ENCODE measurements at places on chromosomes 4 and X.

DNA sequence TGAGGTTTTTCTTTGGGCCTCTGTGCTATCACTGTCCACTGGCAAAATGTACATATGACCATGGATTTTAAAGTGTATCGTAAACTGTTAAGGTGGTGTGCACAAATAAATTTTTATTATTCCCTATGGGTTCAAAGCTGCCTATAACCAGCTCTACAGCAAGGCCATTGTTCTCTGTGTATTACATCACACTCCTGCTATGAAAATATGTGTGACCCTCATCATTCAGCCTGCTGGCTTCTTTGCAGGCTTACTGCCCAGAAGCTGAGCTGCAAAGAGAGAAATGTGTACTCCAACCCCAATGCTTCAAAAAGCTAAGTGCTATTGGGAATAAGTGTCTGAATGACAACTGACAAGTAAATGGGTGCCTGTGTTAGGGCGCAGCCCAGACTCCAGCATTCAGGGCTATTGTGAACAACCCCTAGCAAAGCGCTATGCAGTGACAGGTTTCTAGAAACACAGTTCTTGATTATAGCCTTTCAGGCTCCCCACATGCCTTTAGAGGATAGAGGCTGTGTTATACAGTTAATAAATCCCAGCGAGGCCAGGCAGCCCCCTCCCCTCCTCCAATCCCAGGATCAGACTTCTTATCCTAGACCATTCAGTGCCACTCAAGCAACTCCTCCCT, 220.4 kb upstream of the RADX start:
- DNase-seq = no peak

- peak; percentile 71 for DNase-seq
Observed at GRCh38 chrX:69107231-69107739, 58.0 kb downstream of the PJA1 start.

- DNase-seq = no peak
Observed at GRCh38 chr4:87566276-87566675, 37.1 kb upstream of the SPARCL1 start.

DNA sequence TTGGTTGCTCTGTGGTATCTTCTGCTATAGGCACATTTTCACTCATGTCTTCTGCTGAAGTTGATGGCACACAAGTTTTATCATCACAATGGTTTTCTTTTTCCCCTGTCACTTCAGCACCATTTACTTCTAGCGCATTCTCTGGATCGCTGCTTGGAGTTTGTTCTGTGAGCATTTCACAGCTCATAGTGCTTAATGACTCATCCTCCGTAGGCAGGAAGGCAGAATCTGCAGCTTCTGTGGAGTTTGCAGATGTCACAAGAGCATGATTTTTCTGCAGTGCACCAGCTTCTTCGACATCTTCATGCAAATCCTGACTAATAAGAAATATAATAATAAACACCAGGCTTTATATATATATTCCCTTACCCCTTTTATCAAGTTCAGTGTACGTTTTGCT, 83.6 kb downstream of the CHM start:
- DNase-seq = peak; percentile 5

DNA sequence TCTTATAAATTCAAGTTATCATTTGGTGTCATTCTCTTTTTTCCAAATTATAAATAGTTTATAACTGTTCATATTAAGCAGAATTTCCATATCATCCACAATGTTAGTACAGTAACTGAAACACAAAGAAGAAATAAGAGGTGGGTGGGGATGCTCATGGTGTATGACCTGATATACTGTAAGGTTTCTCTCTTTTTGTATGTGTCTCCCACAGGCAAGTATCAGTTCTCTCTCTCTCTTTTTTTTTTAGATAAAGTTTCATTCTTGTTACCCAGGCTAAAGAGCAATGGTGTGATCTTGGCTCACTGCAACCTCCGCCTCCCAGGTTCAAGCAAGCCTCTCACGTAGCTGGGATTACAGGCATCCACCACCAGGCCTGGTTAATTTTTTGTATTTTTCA, 43.7 kb upstream of the UGT2A3 start:
- no peak for DNase-seq

DNA sequence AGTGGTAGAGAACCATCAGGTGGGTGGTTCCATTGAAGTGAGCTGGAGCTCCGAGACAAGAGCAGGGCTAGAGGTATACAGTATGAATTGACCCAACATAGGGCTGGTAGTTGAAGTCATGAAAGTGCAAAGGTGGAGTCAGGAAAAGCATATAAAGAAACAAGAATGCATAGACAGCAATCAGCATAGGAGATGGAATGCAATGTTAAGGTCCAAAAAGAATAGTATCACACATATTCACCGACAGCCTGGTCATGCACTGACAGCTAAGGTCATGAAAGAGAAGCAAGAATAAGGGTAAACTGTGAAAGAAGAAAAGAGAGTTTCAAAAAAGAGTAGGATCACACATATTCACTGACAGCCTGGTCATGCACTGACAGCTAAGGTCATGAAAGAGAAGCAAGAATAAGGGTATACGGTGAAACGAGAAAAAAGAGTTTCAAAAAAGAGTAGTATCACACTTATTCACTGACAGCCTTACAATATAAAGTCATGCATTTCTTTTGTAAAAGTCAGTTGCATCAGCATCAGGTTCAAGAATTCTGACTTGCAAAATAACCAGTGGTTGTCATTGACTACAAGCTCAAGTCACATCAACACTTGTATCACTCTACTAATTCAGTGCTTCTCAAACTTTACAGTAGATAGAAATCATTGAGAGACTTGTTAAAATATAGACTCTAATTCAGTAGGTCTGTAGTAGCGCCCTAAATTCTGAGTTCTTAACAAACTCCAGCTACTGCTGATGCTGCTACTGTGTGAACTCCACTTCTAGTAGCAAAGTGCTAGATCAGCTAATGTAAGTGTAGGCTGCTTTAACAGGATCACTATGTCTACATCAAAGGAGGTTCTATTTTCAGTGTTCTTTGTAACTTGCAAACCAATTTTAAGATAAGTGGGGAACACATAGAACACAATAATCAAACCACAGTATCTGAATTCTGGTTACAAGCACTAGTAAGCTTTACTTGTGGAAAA, 221.9 kb downstream of the PDGFC start:
- DNase-seq = no peak

DNA sequence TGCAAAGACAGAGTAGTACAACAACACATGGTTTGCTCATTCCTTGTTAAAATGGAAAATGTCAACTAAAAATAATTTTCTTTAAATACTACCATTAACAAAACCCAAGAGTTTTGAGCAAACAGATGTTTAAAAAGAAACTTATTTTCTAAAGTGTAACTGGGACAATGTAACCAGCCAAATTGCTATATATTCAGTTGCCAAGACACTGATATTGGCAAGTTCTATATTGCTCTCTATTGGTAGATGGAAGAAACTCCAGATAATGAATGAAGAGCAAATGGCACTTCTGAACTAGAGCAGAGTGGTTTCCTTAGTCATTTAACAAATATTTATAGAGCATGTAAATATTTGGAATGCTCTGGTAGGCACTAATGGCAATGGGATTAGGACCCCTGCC, 966.2 kb downstream of the RPA4 start:
- DNase-seq = no peak

GRCh38 chr4:87916626-87917025, 58.9 kb upstream of the SPP1 start:
- DNase-seq = no peak

- DNase-seq = no peak
Observed at GRCh38 chr4:73730292-73730691, 10.1 kb upstream of the CXCL8 start.

GRCh38 chr4:124566030-124566429, 146.5 kb downstream of the ANKRD50 start:
- no peak for DNase-seq

GRCh38 chr4:93780080-93780479, 48.5 kb upstream of the ATOH1 start:
- no peak for DNase-seq

GRCh38 chrX:151711154-151711553, 4.7 kb upstream of the FATE1 start:
- no peak for DNase-seq

DNA sequence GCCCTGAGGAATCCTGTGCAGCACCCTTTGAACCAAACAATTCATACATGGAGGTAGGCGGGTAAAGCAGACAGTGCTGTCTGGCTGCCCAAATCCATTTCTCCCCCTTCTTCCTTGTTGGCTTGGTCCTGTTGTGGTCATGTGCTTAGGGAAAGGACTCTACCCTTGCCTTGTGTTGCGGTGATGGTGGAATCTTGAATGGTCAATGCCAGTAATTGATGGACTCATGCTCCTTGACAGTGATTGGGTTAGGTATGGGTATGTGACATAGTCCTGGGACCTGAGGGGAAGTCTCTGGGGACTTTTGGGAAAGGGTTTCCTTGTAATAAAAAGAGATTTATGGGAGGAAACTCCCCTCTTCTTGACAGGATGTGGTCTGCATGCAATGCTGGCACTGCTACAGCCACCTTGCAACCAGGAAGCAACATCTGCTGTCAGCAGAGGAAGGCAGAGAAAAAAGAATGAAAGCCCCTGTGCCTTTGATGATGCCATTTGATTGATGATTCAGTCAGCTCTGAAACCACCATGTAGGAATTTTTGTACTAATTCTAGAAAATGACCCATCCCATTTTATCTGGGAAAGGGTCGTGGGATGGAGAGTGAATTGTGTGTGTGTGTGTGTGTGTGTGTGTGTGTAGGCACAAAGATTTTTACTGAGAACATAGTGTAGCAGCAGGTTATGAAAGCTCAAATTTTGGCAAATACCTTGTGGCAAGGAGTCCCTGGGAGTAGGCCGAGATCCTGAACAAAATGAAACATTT, 30.0 kb upstream of the HUWE1 start:
- no peak for DNase-seq

GRCh38 chrX:38856670-38857265, 55.5 kb downstream of the MID1IP1 start:
- DNase-seq = no peak

- DNase-seq = no peak
Observed at GRCh38 chrX:20265221-20265725, 1.4 kb downstream of the RPS6KA3 start.

DNA sequence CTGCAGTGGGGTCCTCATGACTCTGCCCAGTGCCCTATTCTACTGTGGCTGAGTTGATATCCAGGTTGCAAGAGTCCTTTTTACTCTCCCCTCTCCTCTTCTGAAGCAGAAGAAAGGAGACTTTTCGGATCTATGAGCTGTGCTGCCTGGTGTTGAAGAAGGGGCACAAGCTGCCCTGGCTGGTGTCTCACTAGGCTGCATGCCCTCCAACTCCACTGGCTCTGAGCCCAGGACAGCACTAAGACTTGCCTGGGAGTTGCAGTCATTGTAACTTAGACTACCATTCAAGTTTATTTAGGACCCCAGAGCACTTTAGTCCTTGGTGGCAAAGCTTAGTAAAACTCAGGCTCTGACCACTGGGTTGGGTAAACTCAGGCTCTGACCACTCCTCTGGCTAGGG, 89.4 kb downstream of the GABRB1 start:
- DNase-seq = no peak

GRCh38 chrX:13033193-13033592, 11.2 kb downstream of the FAM9C start:
- no peak for DNase-seq

GRCh38 chr4:27429364-27429871, 568.8 kb downstream of the STIM2 start:
- DNase-seq = no peak

GRCh38 chr4:122636697-122637096, 15.8 kb upstream of the IL21 start:
- DNase-seq = no peak

DNA sequence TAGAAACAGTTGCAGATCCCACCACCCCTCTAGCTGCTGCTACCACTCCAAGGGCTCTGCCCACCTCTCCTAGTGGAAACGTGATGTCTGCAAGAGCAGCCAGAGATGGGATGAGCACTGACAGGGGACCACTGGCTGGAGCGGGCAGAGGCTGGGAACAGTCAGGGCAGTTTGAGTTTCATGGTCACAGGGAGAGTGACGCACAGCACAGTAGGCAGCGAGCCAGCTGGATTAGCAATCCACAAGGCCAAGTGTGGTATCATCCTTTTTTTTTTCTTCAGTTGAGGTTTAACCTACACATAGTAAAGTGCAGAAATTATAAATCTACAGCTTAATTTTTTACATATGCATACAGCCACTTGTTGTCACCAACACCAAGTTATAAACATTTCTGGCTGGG, 6.4 kb upstream of the SCML2 start:
- DNase-seq = no peak

DNA sequence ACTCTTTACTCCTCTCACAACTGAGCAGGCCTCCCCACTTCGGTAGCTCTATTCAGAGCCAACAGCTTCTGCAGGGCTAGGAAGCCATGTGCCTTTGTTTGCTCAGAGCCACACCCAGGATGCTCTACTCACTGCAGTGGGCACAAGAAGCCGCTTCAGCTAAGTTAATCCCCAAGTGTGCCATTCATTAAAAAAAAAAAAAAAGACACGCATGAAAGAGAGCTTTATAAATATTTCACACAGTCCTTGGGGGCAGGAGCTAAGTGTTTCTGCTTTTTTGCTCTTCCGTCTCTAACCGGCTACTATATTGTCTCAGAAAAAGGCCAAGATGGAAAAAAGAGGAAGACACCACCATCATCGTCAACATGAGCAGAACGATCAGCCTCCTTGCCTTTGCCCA, 8.1 kb downstream of the CRMP1 start:
- no peak for DNase-seq

GRCh38 chr4:119537586-119537985, 91.0 kb downstream of the PDE5A start:
- no peak for DNase-seq

- DNase-seq = no peak
Observed at GRCh38 chr4:1414831-1415680, 8.8 kb upstream of the NKX1-1 start.

DNA sequence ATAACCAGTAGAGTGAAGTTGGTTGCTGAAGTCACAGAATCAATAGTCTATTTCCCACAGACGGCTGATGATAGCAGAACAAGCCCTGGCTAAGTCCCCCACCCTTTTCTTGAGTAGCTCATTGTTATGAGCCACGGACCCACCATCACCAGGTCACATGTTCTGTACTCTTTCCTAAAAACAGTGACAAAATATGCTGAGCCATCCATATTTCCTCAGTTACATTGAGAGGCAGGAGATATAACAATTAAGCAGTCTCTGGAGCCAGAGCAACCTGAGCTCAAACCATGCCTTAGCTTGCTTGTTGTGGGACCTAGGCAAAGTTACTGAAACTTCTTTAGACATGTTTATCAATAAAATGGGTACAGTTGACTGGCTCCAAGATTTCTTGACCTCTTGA, 2.9 kb upstream of the CSTF2 start:
- no peak for DNase-seq

GRCh38 chrX:54029529-54030143, 14.6 kb downstream of the PHF8 start:
- DNase-seq = no peak

DNA sequence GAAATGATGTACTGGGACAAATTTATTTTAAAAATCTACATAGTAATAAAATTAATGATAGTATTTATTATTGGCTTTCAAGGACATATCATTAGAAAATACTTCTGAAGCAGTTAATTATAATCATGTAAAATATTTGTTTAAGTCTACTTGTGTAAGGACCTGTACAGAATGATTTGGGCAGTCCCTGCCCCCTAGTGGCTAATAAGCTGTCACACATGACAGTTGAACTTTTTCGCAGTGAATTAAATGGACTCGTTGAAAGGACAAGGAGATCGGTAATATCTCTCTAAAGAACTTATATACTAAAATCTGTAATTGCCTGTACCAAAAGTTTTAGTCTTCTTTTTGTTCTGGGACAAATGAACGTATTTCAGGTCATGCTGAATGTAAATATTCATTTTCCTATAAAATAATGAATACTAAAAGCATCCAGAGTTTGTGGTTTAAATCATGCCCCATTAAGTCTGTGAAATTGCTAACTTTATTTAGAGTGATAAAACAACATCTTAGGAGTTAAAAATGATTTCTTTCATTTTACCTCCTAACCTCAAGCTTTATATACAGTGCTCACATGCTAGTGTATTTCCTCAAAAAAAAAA, 13.6 kb downstream of the EXOC1 start:
- DNase-seq = peak; percentile 22
